ENCODE measurements at places on chromosomes 2 and 18. TPM values are rescaled to one million over a fixed set of nuclear protein-coding genes. Genes with fewer than 3 reads are reported as not detected.

ACKR3 gene
- 27.3 TPM for total RNA-seq

DNA sequence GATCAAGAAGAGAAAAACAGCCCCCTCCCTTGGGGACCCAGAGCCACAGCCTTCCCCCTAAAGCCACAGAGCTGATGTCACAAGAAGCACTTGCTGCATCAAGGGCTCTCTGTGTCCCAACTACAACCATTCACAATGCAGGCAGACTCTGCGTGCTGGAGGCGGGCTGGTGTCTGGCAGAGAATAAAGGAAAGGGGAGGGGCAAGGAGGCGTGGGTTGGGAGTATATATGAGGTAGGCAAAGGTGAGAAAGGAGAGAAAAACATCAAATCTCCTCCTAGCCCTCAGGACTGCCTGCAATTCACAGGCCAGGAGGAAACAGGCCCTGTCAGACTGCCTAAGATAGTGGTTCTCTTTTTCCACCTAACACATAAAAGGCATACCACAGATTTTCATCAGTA lies 48.8 kb upstream of the IHH start:
- DNase-seq = no peak

- no peak for DNase-seq
Measured at GRCh38 chr18:46474487-46475389, 182.3 kb downstream of the LOXHD1 start.

ITPRIPL1 gene
- 6.1 TPM for total RNA-seq

TUBA3E gene
- not detected for total RNA-seq

DNA sequence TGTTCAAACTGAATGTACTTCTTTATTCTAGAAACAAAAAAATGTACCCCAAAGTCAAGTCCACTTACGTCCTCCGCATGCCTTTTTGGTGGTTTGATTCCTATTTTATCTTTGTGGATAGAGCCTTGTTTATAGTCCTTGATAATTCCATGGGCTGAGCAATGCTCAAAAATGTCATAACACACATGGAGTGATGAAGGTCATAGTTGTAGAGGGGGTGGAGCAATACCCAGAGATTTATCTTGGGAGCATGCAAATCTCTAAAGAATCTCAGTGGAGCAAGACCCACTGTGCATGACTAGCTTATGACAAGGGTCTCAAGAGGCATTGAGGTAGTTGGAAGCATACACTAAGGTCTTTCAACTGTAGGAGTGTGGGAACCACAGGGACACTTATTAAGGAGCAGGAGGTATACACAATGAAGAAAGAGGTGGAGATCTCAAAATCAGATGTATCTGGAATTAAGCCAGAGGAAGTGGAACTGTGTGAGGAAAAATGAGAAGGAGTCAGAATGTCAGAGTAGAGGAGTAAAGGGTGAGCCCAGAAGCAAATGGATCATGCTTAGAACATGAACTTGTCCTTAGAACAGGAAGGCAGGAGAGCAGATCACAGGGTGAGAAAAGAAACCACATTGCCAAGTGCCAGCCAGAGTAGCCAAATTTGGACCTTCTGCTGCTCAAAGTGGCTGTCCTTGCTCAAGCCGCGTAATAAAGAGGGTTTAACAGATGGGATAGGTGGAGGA lies 68.1 kb upstream of the STK39 start:
- DNase-seq = no peak

DNA sequence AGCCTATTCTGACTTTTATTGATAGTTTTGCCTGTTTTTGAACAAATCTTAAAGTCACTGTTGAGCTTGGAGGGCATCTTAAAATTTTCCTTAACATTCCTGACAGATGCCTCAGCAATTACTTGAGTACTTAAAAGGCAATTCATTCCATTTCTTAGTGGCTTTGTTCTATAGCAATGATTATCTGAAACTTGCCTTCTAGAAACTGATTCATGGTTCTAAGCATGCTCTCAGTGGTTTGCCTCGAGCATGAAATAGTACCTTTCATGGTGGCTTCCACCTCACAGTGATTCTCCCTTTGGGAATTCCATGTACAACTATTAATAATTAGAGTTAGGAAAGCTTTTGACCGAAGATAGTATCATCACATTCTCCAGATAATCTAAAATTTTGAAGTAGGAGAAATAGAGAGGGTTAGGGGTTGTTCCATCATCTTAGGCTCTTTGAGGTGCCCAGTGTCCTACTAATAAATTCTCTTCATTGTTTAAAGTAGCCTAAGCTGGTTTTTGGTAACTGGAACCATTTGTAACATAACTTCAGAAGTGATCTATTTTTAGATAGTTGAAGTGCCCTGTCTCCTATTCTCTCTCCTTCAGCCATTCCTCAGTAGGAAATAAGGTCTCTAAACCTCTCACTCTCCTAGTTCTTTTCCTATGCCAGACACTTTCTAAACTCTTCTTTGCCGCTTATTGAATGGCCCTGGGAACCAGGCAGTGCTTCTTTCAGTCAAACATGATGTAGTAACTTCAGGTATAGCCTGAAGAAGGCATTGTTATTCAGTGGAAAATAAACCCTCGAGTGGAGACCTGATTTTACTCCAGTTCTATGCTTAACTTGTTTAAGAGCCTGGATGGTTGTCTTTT lies 156.1 kb downstream of the HAUS1 start:
- DNase-seq = no peak

GRCh38 chr2:129176375-129176774 lies 803.1 kb upstream of the RAB6C start:
- no peak for DNase-seq

DNA sequence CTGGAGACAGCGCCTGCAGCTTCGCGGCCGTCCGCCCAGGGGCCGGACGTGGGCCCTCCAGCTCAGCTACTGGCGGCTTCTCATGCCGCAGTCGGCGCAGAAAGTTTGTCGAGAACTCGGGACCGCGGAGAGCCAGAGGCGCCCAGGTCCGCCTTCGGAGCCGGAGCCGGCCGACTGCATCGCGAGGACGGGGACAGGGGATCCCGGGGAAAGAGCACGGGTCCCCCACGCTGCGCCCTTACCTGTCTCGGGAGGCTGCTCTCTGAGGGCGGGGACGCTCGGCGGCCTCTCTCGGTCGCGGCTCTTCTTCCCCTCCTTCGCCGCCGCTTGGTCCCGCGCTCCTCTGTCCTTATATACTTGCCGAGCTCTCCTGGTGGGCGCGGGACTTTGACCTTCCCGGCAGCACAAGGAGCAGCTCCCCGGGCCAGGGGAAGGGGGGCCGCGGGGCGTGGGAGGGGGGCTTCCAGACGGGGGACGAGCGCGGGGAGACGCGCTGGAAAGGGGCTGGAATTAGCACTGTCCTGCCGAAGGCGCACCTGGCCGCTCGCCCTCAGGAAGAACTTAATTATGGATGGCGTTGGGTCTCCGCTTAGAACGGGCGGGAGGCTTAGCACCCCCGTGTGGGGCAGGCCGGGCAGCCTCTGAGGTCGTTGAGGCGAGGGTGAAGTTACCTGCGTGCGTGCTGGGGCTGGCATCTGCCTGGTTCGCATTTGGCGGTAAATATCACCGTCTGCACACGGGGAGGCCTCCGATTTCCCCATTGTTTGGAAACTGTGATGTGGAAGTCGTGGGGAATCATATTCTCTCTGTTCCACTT lies at the start of gene POMC:
Gene POMC, minus strand, starts transcription at position 325 of the 817 bp plus-strand sequence. CDS start 3,808 bp downstream, outside the sequence.
- no peak for DNase-seq

All from skin of body (tissue), 3 donors.